HEK293T (cell line): ENCODE measurements at places on chromosomes 5 and 9.

DNA sequence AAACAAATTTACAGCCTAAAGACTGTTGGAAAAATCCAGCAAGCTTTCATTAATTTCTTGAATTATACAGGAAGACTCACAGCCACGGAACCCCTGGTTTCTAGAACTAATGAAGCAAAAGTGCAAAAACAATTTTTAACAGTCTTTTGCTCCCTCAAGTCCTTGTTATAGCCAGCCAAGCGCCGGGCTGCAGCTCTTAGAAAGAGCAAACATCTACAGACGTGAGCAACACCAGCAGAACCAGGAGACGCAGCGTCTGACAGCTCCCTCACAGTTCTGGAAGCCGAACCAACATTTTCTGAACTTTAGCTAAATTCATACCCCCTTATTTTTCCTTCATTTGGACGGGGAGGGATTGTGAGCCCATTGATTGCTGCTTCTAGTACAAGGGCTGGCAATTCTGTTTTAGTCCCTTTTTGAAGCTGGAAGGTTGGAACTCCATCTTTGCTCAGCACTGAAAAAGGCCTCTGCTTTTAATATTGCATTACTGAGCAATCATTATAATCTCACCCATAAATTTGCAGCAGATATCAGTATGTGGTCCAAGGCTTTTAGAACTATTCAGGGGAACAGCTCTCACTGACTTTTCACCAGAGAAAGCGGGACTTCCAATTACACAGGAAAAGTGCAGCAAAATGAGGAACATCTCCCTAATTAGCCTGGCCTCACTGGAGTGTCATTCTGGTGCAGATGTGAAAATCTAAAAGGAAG, 45.8 kb downstream of the AK8 start:
- DNase-seq = no peak

- DNase-seq = no peak
Measured at GRCh38 chr9:99309141-99309939, 87.3 kb downstream of the SEC61B start.

DNA sequence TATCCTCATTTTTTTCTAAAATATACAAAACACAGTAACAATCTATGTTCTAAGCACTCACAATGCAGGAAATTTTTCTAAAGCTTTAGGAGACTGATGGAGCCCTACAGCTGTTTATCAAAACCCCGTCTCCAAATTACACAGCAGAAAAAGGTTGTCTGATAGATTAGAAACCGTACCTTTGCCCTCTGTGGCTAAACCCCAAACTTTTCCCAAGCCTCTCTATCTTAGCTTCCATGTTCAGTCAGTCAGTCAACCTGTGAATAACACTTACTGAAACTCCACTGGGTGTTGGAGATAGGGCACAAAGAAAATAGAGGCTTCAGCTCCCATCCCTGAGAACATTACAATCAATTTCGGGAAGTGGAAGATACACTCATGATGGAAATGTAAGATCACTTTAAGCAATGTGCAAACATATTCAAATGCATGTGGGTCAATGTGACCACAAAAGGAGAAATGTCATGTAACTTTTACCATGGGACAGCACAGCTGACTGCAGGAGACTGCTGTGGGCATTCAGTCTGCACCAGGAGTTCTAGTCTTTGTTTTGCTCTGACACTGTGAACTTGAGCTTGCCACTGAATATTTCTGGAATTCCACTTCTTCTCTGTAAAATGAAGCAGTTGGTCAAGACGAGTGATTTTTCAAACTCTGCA, 279.5 kb upstream of the PIK3R1 start:
- DNase-seq = no peak

- DNase-seq = no peak
Measured at GRCh38 chr5:5014586-5015235, 125.4 kb upstream of the ADAMTS16 start.

DNA sequence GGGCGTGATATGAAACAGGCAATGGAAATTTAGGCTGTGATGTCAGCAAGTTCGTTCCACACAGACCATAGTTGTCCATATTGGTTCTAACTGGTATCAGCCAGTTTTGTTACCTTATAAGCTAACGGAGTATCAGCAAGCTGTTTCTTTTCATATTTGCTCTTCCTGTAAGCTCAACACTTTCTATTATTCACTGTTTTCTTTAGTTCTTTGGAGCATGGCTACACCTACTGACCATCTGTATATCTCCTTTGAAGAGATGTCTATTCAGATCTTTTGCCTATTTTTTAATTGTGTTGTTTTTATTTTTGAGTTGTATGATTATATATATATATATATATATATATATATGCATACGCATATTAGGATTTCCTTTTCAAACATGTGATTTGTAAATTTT, 1057.2 kb upstream of the CDH10 start:
- no peak for DNase-seq
